ENCODE measurements at places on chromosomes 5 and 9. TPM values are rescaled to one million over a fixed set of nuclear protein-coding genes. Genes with fewer than 3 reads are reported as not detected.

TNFAIP8 gene
- 33.6 TPM for total RNA-seq

- no peak for ATAC-seq
Observed at GRCh38 chr9:124788542-124789217, 11.7 kb downstream of the OLFML2A start.

C5orf46 gene
- not detected for total RNA-seq

- peak; percentile 88 for ATAC-seq
Observed at GRCh38 chr5:68962757-68963484, 130.9 kb upstream of the SLC30A5 start.

LECT2 gene
- total RNA-seq: not detected

GRCh38 chr5:66223637-66224036 is 79.5 kb downstream of the SREK1 start:
- no peak for ATAC-seq

DNA sequence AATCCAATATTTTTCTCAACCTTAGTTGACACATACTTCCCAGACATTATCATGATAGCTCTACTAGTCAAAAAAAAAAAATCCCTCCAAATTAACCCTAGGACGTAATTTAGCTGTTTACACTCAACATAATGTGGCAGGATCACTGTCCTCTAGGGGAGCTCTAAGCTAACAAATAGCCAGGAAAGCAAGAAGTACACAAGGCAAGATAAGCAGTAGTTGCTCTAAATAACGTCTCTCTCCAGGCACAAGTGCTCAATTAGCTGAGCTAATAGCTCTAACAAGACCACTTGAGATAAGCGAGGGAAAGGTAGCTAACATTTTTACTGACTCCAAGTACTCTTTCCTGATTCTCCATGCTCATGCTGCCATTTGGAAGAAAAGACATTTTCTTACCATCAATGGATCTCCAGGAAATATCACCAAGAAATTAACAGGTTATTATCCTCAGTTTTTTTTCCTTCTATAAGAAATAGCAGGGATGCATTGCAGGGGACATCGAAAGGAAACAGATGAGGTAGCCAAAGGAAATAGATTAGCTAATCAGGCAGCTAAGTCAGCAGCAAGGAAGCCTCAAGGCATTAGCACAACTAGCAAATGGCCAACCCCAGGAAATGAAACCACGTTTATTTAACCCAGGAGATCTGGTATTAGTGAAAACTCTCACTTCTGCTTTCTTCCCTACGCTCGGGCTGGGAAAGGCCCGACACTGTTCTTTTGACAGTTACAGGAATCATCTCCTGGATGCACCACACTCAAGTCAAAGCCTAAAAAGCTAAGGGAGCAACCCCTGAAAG is 614.1 kb downstream of the PTPRD start:
- ATAC-seq: no peak

DNA sequence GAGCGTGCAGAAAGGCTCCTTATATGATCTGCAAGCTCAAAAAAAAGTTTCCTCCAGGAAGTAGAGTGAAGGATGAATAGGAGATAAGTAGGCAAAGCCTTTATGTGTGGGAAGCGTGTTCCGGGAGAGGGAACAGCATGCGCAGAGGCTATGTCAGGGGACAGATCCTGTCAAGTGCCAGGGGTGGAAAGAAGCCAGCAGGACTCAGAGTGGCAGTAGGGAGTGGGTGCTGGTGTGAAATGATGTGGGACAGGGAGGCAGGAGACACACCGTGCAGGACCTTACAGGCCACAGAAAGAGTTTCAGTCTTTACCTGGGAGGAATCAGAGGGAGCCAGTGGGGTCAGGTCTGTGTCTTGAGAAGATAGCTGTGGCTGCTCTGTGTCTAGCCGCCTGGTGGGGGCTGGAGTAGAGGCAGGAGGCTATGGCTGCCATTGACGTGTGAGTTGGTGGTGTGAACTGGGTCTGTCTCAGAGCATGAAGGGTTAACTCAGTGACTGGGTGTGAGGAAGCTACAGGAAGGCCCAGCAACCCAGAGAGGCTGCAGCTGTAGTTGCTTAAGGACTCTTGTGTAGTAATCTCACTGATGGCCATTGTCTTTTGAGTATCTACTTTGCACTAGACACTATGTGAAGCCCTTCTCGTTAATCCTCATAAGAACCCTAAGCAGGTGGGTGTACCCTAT is 71.3 kb downstream of the PPARGC1B start:
- no peak for ATAC-seq

TAF11L5 gene
- not detected for total RNA-seq

DNA sequence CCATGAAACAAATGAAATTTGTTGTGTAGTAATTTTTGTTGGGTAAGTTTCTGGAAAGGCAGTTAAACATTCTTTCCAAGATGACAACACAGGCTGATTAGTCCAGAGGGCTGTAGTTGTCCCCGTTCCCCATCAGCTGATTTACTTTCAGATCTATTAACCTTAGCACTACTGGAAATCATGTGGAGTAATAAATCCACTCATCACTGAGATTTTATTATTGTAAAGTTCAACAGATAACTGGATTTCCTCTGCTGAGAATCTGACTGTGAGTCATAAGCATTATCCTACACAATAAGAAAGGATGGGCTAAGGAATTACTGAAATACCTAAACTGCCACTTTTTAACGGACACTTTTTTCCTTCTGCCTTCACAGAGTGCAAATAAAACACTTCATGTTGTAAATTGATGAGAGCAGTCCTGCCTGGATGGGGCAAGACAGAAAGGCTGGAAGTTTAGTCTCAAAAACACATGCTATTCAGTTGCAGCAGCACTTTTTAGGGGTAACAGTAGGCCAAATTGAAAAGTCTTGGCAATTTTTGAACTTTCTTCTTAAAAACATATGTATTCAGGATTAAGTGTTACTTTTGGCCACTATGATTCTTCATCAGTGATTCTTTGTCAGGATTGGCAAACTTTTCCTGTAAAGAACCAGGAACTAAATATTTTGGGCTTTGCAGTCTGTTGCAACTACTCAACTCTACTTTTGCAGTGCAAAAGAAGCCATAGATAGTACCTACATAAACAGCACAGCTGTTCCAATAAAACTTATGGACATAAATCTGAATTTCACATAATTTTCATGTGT is 7.0 kb downstream of the STOM start:
- ATAC-seq: peak; percentile 70

- ATAC-seq: no peak
Observed at GRCh38 chr9:98875536-98875935, 68.1 kb downstream of the GALNT12 start.

GRCh38 chr5:163912046-163912445 is 406.6 kb downstream of the MAT2B start:
- no peak for ATAC-seq

DNA sequence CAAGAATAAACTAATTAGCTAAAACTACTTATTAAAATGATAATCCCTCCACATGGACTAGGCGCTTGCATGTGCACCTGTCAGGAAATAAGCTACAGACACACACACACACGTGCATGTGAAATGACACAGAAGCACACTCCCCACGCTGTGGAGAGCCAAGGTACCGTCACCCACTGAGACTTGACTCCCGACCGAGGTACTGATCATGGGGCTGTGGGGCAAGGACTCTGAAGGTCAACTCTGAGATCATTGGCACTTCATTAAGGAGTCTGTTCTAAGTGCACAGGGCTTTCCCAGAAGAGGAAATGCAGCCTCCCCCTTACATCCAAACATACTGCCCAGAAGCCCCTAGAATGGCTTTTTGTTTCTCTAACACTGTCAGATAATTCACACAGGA is 264.4 kb upstream of the WWC1 start:
- ATAC-seq: no peak

GRCh38 chr9:23783509-23783908 is 42.5 kb downstream of the ELAVL2 start:
- no peak for ATAC-seq

DNA sequence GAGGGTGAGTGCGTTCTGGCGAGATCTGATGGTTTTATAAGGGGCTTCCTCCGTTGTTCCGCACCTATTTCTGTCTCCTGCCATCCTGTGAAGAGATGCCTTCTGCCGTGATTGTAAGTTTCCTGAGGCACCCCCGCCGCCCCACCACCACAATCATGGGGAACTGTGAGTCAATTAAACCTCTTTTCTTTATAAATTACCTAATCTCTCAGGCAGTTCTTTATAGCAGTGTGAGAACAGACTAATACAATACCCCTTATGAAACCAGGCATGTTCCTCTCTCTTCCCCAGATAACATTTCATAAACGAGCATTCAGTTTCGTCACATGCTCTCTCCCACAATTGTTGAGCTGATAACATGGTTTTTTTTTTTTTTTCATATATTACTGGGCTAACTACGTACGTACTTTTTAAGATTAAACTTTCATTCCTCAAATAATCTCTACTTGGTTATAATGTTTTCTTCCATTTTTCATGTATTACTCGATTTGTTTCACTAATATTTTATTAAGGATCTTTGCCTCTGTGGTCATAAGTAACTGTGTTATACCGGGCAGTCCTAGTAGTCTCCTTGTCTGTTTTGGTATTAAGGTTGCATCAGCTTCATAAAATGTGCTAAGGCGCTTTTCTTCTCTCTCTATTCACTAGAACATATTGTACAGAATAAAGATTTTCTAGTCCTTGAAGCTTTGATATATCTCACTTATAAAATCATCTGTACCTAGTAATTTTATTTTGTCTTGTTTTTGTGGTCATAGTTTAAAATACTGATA is 64.9 kb upstream of the MVB12B start:
- no peak for ATAC-seq

DNA sequence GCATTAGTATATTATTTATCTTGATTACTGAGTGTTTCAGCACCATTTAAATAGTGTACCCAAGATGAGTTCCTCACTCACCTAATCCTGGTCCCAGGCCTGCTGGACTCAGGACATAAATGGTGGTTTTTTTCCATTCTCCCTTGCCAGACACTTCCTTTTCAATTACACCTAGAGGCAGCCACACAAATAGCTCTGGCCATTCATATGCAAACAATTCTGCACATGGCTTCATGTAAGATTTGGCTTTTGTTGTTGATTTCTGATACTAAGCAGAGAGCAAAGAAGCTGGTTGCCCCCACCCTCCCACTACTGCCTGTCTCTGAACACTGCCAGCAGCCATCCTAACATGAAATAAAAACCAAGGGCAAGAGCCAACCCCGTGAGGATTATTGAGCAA is 180.4 kb downstream of the SEMA5A start:
- no peak for ATAC-seq

SLC2A6 gene
- 5.7 TPM for total RNA-seq

GRCh38 chr9:125428060-125428901 is 166.7 kb downstream of the GAPVD1 start:
- no peak for ATAC-seq

DNA sequence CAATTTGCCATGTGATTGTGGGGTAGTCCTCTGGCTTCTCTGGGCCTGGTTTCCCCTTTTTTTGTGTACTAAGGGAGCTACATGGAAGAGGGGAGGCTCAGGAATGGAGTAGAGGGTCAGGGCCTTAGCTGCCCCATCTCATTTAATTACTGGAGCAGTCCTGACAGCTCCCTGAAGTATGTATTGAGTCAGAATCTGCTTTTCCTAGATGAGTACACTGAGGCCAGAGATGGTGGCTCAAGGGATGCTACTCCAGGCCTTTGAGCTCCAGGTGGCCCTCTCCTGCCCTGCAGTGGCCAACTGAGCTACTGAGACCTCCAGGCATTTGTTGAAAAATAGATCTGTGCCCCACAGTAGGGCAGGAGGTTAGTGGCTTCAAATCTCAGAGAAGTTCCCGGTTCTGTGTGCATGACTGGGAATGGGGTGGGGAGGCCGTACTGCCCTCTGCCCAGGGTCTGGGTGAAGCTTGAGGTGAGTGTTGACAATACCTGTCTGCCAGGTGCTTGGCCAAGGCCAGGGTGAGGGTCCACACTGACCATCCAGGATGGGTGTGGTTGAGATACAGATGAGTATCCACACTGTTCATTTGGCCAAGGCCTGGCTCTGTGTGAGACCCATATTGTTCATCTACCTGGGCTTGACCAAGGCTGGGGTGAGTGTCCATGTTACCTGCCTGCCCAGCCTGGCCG is 45.7 kb downstream of the CXXC5 start:
- no peak for ATAC-seq

DNA sequence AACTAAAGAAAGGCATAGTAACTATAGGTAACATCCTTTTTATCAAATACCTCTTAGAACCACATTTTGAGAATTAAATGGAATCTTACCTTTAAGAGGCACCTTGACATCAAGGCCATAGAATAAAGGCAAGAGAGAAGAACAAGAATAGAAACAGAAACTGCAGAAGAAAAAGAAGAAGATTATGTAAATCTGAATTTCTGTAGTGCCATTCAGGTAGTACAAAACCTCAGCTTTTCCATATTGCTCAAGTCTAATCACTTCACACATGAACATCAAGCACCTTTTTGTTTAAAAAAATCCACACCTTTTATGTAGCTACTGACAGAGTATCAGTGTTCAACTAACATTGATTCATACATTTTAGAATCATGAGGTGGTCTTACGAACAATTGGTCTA is 91.8 kb upstream of the DPYSL3 start:
- ATAC-seq: no peak

DNA sequence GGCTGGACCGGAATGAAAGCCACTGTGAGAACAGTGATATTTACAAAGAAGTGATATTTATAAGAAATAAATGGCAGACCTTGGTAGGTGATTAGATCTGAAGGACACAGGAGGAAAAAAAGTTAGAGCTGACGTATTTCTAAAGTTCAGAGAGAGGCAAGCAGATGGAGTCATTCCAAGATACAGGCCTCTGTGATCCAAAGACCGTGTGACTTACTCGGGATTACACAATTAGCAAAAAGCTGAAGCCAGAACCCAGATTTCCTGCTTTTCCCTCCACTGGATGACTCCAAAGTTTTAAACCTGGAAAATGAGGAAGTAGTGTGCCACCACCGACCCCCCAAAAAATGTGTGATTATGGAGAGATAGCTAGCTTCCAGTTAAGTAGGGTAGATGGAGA is 3.1 kb upstream of the DOCK8 start:
- ATAC-seq: peak; percentile 68

- ATAC-seq: no peak
Observed at GRCh38 chr5:125659316-125660023, 763.7 kb upstream of the GRAMD2B start.

NRG2 gene
- total RNA-seq: 5.2 TPM

SYNPO gene
- 31.6 TPM for total RNA-seq

DNA sequence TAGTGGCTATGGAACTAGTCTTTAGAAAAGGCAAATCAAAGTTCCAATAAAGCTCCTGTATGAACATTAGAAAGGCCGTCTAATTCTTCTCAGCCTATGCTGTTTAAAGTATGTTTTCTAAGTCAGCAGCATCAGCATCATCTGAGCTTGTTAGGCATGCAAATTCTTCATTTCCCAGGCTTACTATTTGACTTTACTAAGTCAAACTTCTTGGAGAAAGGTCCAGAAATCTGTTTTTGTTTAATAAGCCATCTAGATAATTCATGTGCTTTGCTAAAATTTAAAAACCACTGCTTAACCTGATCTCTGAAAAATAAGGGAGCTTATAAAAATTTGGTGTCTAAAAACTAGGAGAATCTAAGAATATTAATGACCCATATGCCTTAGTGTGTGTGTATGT is 200.2 kb upstream of the SGCD start:
- no peak for ATAC-seq

GRCh38 chr9:112841261-112841660 is 49.4 kb downstream of the SLC46A2 start:
- ATAC-seq: no peak

Data from gastroesophageal sphincter (tissue), 4 donors.